Fibroblast of skin of abdomen (primary cell): ENCODE measurements at places on chromosomes 11 and 22.

DNA sequence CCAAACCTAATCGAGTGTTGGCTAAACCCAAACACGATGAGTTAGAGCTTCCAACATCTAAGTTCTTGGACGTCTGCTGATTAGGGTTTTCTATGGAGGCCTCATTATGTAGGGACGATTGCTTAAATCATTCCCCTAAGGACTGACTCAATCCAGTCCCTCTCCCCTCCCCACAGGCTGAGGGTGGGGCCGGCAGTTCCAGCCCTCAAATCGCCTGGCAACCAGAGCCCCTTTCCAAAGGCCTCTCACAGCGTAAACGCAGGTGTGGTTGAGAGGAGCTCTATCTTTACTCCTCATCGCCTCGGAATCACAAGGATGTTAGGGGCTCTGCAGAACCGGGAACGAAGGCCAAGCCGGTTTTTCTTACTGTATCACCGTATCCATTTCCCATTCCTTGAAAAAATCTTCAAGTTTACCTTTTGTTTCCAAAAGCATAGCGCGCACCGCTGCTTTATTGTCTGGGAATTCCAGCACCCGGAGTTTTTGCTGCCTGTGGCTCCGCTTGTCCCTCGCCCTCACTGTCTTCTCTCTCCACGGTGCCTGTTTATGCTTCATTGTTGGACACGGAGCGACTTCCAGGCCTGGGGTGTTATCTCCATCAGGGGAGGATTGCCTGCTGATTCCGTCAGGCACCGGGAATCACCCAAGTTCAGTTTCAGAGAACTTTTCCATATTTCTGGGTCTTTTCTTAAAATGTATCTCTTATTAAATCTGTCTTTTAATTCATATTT lies 13.8 kb upstream of the IFITM3 start:
- no peak for DNase-seq

- DNase-seq = no peak
Measured at GRCh38 chr11:14202251-14203196, 156.5 kb downstream of the RRAS2 start.

- no peak for DNase-seq
Measured at GRCh38 chr11:32225571-32226285, 134.9 kb downstream of the RCN1 start.

DNA sequence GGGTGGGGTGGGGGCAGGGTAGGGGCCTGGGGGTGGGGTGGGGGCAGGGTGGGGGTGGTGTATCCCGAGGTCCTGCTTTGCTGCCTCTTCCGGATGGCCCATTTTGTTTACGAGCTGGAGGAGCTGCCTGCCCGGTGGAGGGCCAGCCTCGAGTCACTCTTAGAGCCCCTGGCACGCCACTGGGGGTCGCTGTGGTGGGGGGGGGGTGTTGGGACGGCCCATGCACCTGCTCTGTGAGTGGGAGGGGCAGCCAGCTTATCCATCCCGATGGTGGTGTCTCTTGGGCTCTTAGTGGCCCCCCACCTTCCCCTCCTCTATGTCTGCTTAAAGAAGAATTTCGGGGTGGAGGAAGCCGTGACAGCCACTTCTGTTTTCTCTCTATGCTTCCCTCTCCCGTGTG lies 24.6 kb downstream of the MRGPRD start:
- no peak for DNase-seq

DNA sequence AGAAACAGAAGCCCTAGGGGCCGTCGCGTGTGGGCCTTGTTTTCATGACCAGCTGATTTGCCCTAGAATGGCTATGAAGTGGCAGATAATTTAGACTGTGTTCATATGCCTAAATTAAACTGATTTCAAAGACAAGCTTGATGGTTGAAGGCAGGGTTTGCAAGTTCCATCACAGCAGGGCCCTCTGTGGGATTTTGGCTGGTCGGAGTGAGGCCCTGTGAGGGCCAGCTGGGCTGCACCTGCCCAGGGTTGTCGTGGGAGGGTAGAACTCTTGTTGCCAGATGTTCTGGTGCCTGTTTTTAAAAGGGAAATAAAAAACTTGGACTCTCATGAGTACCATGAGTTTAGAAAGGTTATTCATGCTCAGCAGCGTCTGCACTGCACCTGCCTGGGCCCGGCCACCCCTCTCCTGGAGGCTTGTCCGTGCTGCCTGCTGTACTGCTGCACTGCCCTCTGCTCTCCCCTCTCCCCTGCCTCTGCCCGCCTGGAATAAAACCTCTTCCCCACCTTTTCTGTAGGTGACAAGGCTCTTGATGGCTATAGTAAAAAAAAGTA lies 44.1 kb downstream of the AP2A2 start:
- DNase-seq = no peak

GRCh38 chr11:4863876-4864275 lies 14.9 kb upstream of the OR51S1 start:
- DNase-seq = no peak

DNA sequence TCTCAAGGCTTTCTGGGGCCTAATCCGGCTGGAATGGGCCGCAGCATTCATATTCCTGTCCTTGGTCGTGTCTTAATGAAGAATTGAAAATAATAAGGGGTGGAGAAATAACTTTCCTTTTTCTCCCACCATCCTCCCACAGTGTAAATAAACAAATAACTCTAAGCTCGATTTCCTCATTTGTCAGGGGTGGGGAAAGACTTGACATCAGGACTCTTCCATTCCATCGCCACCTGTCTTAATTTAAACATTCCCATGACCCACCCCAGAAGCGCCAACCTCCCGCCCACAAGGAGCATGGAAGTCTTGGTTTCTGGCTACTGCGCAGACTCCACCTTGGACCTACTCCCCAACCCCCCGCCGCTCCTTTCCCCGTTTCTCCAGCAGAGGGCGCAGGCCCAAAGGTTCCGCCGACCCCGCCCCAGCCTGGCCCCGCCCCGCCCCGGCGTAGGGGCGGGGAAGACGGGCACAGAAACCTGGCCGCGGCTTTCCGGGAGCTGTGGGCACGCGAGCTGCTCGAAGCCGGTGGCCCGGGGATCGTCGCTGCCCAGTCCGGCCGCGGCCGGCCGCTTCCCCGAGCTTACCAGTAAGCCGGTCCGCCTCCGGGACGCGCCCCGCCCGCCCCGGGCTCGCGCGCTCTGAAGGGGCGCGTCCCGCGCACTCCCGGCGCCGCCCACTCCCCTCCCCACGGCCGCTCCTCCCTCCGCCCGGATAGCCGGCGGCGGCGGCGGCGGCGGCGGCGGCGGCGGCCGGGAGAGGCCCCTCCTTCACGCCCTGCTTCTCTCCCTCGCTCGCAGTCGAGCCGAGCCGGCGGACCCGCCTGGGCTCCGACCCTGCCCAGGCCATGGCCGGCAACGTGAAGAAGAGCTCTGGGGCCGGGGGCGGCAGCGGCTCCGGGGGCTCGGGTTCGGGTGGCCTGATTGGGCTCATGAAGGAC lies at the start of gene CBL:
Gene CBL (plus strand): TSS at position 766 of the 937 bp plus-strand sequence. CDS start 79 bp downstream, at position 845.
- DNase-seq = peak; percentile 87

- DNase-seq = no peak
Measured at GRCh38 chr11:130815097-130815802, 101.0 kb downstream of the SNX19 start.

GRCh38 chr11:86182976-86183584 lies 61.5 kb upstream of the EED start:
- no peak for DNase-seq
